ENCODE measurements at places on chromosomes 11 and 22.

DNA sequence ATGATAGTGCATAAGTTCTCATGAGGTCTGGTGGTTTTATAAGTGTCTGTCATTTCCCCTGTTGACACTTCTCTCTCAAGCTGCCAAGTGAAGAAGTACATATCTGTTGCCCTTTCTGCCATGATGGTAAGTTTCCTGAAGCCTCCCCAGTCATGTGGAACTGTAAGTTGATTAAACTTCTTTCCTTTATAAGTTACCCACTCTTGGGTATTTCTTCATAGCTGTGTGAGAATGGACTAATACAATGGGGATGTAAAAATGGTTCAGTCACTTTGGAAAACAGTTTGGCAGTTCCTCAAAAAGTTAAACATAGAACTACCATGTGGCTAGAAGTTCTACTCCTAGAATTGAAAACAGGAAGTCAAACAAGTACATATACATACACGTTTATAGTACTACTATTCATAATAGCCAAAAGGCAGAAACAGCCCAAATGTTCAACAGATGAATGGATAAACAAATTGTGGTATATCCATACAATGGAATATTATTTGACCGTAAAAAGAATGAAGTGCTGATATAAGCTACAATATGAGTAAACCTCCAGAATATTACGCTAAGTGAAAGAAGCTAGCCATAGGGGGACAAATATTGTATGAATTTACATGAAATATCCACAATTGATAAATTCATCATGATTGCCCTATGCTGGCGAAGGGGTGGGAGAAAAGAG lies 16.0 kb upstream of the DKK3 start:
- no peak for DNase-seq

- DNase-seq = no peak
Observed at GRCh38 chr11:12179019-12179418, 68.6 kb downstream of the MICAL2 start.

- no peak for DNase-seq
Observed at GRCh38 chr11:8631395-8632118, 37.5 kb upstream of the STK33 start.

DNA sequence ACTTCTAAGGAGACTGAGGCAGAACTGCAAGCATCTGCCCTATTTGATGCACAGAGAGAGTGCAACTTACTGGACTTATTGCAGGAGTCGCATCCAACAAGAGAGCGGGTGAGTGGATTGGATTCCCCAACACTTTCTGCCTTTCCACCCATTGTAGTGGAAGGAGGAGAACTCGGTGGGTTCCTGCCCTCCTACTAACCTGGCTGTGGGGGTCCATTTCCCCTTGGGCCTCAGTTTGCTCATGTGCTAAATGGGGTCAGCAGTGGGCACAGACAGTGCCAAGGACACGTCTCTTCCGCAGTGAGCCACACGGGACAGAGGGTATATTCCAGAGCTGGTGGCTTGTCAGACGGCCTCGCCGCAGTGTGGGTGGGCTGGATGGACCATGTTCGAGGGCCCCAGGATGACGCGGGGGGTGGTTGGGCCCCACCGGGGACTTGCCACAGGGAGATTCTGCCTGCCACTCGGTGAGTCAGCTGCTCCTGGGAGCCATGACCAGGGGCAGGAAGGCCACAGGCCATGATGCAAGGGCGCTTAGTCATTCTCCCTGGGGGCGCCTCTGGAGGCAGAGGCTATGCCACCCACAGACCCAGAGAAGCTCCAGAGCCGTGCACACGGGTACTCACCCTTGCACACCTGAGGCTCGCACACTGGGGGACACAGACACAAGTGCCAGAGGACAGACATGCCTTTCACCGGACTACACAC lies 8.2 kb downstream of the ALX4 start:
- no peak for DNase-seq

GRCh38 chr11:74000307-74001133 lies 8.4 kb downstream of the UCP3 start:
- no peak for DNase-seq

GRCh38 chr11:115193914-115194801 lies 310.1 kb downstream of the CADM1 start:
- DNase-seq = no peak

DNA sequence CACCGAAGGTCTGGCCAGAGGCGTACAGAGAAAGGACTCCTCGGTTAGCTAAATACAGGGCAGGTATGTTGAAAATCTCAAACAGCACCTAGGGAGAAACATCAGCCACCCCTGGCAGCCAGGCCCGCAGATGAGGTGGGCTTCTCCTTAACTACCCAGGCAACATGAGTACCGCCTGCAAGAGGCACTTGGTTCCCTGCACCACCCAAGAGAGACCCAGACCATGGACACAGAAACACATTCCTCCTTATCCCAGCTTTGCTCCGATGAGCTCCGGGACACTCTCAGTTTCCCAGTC lies 53.0 kb downstream of the DHCR7 start:
- DNase-seq = no peak

DNA sequence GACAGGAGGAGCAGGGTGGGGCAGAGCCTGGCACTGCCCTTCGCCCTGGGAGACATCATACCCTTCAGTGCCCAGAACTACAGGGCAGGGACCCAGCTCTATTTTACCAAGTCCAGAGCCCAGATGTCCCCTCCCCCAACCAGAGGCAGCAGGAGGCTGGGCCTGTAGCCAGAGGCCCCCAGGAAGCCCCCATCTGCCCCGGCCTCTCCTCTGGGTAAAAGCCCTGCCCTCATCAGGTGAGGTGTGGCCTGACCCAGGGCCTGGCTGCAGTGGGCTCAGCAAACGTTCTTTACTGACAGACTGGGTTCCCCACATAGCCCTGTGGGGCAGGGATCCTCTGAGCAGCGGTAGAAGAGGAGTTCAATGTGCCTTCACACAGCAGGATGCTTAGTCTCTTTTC lies 51.8 kb upstream of the SLC22A12 start:
- no peak for DNase-seq

- no peak for DNase-seq
Observed at GRCh38 chr11:130762638-130763037, 153.6 kb downstream of the SNX19 start.

DNA sequence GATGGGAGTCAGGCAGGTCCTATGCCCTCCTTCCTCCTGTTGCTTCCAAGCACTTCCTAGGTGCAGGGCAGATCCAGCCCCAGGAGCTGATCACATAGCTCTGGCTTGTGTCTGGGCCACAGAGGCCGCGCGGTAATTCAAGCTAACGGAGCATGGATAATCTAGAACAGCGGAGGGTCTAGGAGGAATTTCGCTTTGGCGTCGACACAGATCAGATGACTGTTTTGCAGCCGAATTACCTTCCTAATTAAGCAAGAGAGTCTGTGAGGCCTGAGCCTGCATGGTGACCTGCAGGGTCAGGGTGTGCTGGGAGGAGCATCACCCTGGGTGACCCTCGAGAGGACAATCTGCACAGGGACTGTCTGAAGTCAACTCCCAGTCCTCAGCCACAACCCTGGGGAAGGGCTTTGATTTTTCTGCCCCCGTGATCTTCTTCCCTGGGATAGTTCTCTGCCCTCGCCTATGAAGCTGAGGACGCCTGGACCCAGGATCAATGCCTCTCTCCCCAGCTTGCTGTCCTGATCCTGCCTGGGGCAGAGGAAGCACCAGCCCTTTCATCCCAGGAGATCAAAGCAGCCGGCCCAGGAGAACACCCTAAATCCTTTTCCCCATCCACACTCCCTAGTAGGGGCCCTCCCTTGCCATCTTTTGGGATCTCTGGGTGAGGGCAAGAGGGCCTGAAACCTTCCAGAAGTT lies 11.0 kb downstream of the NECTIN1 start:
- no peak for DNase-seq

DNA sequence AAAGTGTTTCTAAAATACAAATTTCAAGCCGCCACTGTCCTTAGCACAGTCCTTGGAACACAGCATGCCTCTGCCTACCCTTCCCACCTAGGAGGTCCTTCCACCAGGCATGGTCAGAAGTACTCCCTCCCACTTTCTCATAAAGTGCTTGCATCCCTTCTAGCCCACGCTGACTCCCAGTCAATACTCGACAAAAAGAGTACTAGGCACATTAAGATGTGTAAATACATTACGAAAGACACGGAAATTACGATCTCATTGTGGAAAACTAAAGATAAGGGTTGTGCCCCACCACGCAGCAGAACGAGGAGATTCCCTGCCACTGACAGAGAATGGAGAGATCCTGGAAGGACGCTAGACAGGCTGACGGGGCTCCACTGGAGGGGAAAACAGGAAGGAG lies 13.5 kb downstream of the CHKA start:
- DNase-seq = no peak

GRCh38 chr11:75946531-75947530 lies 131.8 kb downstream of the UVRAG start:
- DNase-seq = no peak

GRCh38 chr11:2156416-2157182 lies 4.4 kb downstream of the INS start:
- DNase-seq = peak; percentile 36
